ENCODE measurements at places on chromosomes 4 and X.

GRCh38 chr4:158914218-158914617 is 145.4 kb downstream of the FNIP2 start:
- DNase-seq = peak; percentile 69

DNA sequence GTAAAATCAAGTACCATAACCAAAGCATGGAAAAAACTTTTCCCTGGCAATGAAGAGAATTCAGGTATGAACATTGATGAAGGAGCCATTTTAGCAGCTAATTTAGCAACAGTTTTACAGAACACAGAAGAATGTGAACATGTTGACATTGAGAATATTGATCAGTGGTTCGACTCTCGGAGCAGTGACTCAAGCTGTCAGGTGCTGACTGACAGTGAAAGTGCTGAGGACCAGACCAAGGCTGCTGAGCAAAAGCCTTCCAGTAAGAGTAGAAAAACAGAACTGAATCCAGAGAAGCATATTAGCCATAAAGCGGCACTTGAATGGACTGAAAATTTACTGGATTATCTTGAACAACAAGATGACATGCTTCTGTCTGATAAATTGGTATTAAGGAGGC is 2.8 kb downstream of the TIGD2 start:
- no peak for DNase-seq

GRCh38 chr4:1579001-1579900 is 104.9 kb downstream of the FAM53A start:
- peak; percentile 7 for DNase-seq

- DNase-seq = no peak
Measured at GRCh38 chr4:165964591-165964990, 91.6 kb downstream of the TLL1 start.

DNA sequence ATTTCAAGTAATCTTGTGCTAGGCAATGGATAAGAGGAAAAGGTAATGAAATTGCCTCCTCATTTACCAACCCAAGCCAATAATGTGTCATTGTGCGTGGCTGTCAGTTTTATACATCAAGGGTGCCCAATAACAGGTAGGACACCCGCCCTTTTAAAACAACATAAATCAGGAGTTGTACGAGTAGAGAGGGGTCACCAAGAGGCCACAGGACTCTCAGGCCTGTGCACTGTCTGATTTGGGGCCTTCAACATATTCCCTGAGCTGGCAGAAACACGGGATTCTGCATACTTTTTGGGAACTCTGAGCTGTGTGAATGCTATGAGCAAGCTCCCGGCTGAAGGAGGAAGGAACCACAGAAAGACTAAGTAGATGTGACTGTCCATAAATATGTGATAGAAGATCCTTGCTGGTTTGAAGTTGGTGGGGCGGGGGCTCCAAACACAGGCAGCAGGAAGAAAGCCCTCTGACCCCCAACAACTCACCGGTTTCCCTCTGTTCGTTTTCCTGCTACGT is 82.7 kb upstream of the MAML3 start:
- DNase-seq = no peak

DNA sequence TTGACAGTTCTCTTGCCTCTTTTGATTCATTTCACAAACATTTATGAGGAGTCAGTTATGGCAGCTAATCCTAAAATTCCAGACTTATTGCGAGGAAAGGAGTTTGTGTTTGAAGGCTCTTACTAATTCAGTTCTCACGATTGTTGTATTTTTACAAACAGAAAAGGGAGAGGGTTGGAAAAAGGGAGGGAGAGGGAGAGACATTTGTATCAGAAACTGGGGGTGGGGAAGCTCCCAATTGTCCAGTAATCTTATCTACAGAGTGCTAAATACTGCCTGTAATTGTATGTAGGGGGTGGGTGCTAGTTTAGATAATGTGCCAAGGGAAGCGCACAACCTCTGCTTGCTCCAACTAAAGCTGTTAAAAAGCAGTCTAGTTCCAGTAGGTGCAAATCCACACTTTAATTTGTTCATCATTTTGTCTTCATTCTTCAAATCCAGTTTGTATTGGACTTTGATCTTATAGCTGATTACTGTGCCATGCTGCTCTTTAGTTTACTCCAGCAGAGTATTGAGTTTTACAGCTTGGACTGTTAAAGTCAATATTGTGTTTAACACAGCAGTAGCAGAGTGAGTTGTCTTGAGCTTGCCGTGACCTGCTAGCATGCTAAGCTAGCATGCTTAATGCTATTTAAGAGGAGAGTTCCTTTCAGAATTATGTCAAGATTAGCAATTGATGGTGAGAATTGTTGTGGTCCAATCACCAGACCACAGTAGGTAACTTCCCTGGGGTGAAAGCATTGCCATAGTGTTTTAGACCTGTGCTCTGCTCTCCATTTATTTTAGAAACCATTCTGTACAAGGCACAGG is 13.9 kb downstream of the FNIP2 start:
- no peak for DNase-seq

DNA sequence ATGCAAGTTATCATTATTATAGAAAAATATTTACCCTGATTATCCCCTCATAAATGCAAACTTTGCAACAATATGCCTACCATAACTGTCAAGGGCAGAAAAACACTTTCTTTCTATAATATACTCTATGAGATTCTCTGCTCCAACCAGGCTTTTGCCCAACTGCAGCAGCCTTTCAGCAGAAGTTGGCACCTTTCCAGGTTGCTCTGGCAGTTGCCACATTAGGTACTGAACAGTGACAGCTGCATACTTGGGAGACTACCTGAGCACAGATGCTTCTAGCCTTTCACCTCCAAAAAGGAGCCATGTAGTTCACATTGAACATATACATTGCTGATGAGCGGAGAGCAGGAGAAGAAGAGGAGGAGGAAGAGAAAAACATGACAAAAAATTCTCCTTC is 69.5 kb upstream of the BRWD3 start:
- DNase-seq = no peak

- no peak for DNase-seq
Measured at GRCh38 chr4:170581969-170582368, 492.2 kb upstream of the AADAT start.

DNA sequence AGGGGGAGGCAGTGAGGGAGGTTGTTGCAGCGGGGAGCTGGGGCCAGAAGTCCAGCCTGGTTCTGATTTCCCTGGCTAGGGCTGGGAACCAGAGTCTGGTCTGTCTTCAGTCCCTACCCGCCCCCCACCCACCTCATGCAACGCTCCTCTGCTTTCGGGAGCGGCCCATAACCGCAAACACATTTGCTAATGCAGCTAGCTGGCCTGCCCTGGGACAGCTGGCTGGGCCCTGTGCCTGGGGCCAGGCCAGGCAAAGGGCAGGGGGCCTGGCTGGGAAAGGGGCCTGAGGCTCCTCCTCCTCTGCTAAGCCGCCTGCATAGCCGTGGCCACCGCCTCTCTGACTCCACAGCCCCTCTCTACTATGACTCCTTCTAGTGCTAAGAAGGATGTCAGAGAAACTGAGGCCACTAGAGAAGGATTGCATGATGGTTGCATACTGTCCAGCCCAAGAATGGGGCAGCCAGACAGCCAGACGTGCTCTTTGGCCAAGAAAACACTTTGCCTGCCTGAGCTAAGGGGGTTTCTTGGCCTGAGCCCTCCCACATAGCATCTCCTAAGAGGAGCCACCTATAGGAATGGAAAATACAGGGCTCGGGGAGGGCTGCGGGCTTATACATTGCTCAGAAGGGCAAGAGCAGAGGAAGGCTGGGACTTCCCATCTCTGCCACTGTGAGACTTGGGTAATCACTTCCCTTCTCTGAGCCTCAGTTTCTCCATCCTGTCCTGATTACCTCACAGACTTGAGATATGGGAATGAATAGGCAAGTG is 76.9 kb downstream of the PJA1 start:
- DNase-seq = no peak

GRCh38 chrX:112067601-112068000 is 15.0 kb downstream of the TRPC5 start:
- no peak for DNase-seq

GRCh38 chr4:150217192-150217591 is 138.9 kb downstream of the DCLK2 start:
- DNase-seq = peak; percentile 54

GRCh38 chr4:189809839-189810238 is 130.8 kb upstream of the FRG1 start:
- DNase-seq = no peak

- DNase-seq = peak; percentile 76
Measured at GRCh38 chr4:19130866-19131265, 1109.3 kb upstream of the LCORL start.

- DNase-seq = no peak
Measured at GRCh38 chrX:47285836-47286320, 53.1 kb downstream of the USP11 start.

DNA sequence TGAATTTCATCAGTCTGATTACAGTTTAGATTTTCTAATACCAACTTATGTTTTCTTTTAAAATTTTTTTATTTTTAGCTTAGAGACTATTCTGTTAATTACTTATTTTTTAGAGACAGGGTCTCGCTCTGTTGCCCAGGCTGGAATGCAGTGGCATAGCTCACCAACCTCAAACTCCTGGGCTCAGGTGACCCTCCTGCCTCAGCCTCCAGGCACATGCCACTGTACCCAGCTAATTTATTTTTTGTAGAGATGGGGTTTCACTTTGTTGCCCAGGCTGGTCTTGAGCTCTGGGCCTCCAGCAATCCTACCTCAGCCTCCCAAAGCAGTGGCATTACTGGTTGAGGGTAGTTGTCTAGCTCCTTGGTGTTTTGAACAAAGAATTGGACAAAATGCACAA is 102.0 kb downstream of the KLHL8 start:
- no peak for DNase-seq

DNA sequence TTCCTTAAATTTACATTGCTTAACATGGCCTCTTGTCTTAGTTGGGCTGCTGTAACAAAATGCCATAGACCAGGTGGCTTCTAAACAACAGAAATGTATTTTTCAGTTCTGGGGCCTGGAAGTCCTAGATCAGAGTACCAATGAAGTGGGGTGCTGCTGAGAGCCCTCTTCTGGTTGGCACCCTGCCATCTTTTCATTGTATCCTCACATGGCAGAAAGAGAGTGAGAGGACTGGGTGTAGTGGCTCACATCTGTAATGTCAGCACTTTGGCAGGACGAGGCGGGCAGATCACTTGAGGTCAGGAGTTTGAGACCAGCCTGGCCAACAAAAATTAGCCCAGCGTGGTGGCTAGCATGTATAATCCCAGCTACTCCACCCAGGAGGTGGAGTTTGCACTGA is 12.0 kb upstream of the KLB start:
- DNase-seq = no peak

GRCh38 chr4:182901337-182901736 is 15.8 kb downstream of the DCTD start:
- DNase-seq = no peak

- DNase-seq = peak; percentile 71
Measured at GRCh38 chrX:108439426-108439942, at the start of gene COL4A5. TSS of gene COL4A5 (plus strand) at chrX:108439838. CDS start at chrX:108440126, 288 bp downstream.

DNA sequence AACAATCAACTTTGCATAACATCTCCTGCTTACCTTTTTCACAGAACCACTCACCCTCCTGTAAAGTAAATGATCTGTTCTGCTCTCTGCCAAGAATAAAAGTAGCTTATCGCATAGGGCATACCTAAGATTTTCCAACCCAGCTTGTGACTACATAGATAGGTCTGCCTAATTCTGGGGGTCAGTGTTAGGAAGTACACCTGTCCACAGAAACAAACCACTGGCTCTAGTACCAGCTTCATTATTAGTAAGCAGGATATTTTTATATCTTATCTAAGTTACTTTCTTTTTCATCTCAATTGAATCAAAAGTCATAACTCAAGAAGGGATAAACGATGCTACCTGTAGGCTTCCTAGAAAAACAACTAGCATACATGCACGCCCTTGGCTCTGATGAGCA is 23.8 kb downstream of the CXCL1 start:
- no peak for DNase-seq

DNA sequence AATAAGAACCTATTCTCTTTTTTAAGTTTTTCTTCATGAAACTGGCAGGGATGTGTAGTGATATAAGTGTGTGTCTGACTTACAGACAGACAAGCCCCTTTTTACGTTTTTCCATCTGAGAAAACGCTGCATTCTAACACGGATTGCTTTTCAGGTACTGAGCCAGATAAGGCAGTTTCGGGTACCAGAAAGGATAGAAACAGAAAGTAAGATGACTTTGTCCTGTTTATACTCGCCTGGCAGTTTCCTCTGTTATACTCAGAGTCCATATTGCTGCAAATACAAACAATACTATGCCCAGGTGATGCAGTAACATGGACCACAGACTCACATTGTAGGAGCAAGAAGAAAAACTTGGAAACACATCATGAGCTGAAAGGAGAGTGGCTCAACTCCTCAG is 2320.6 kb upstream of the AGA start:
- no peak for DNase-seq

DNA sequence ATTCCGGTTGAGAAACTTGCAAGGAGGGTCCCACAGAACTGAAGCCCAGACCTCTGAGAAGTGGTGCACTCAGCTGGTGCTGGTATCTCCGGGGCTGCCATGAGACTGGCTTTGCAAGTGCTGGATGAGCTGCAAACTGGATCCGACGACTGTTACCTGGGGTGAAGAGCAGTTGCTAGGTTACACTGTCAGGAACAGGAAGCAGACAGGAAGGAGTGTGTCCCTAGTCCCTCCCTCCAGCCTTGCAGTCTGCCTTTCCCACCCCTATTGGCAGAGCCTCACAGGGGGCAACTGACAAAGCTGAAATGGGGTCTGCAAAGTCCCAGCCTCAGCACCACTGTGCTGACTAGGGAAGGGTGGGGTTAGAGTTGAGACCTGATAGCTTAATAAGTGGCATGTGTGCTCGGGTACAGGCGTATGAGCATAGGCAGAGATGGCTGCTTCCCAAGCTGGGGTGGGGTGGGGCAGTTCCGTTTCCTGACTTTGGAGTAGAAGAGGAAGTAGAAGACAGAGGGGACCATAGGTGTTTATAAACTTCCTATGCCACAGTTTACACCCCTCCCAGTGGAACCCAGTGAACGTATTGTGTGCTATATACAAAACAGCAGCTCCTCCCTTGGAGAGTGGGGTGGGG is 18.0 kb downstream of the PPEF1 start:
- no peak for DNase-seq

GRCh38 chr4:148633720-148634119 is 191.5 kb upstream of the NR3C2 start:
- DNase-seq = no peak

- no peak for DNase-seq
Measured at GRCh38 chrX:40282946-40283660, 185.3 kb upstream of the BCOR start.

DNA sequence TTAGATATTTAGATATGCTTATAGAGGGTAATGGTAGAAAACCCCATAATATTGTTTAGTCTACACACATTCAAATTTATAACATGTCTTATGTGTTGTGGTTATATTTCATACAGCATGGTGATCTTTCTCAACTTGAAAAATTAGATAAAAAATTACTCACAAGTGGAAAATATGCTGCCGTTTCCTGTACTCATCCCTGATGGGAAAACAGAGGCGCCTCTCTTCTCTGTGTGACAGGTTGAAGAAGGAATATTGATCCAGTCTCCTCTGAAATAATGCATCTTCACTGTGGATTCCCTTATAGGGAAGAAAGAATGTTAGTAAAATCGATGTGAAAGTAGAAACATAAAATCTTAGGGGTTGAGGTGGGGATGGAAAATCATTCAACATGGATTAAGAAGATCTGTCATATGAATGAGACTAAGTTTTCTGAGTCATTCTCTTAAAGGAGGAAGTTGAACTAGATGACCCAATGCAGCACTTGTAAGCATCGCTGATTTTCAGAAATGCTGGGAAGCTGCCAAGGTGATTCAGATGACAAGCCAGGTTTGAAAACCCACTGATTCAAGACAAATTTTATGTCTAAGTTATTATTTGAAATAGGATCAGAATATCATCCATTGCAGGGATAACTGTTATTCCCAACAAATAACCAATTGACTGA is 70.7 kb downstream of the ANKRD50 start:
- DNase-seq = peak; percentile 70

- DNase-seq = peak; percentile 59
Measured at GRCh38 chr4:73707918-73708577, 32.3 kb upstream of the CXCL8 start.

GRCh38 chr4:106160560-106160959 is 155.4 kb downstream of the TBCK start:
- DNase-seq = no peak

Data from fibroblast of skin of left quadriceps (primary cell).